Activated CD8-positive, alpha-beta memory T cell treated with anti-CD3 and anti-CD28 coated beads, Interleukin-2, amount 50 U/mL, for 4 hours (primary cell): ENCODE measurements at places on chromosomes 12 and 14.
A peak's percentile ranks its signal among the peaks of the same experiment; 100 is the strongest.

DNA sequence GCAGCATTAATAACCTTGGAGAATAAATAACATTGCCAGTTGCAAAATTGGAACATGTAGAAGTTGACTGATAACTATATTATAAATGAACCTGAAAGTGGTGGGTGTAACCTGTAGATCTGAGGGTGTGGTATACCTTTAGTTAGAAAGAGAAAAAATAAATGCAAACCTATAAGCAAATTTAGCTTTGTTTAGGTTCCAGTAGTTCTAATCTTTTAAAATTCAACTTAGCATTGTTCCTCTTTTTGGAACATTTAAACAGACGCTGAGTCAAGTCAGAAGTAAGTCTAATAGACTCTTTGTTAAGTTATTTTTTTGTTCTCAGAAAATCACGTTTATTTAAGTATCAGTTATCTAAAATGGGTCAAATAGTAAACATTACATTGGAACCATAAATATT is 120.0 kb downstream of the DNAI7 start:
- no peak for DNase-seq

DNA sequence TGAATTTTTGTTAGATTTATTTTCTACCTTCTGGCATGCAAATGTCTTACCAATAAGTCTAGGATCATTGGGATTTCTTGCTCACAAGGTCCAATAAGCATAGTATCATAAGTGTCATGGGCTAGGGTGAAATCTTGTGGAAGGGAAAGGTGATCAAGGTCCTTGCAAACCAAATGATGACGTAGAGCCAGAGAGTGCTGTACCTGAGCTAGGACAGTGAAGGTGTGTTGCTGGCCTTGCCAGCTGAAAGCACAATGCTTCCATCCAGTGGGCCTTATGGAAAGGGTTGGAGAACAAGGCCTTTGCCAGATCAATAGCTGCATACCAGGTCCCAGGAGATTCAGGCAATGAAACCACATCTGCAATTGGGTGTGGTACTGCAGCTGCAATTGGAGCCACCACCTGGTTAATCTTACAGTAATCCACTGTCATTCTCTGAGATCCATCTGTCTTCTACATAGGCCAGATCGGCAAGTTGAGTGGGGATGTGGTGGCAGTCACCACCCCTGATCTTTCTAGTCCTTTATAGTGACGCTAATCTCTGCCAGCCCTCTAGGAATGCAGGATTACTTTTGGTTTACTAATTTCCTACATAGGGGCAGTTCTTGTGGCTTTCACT is 208.9 kb upstream of the MYL2 start:
- no peak for DNase-seq

- DNase-seq, result no peak
Measured at GRCh38 chr14:66377574-66377973, 108.6 kb upstream of the CCDC196 start.

- DNase-seq, result no peak
Measured at GRCh38 chr14:35419429-35419841, 14.9 kb upstream of the NFKBIA start.

DNA sequence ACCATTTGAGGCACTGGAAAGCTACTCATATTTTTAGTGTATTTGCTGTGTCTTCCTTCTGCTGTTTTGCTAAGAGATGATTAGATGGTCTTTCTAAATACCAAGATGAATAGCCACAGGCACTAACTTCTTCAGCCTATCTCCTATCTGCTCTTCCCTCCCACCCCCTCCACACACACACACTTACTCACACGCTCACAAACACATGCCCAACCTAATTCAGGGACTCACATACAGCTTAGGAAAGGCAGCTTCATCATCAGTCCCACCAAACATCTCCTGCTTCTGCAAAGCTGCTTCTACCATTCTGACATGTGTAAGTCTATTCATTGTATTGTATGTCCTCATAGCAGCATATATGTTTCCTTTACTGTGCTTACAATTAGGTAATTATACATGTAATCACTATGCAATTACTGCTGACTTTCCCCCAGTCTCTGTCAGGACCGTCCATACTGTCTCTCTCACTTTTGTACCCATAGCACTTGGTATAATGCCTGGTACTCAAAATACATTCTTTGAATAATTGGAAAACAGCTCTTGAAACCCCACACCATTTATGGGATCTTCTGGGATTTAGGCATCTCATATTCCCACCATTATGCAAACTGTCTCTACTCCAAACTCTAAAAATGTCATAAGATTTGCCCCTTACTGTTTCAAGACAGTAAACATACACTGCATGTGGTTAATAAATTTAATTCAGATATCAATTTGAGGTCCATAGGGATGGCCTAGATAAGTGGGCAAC is 83.3 kb upstream of the HIF1A start:
- no peak for DNase-seq

DNA sequence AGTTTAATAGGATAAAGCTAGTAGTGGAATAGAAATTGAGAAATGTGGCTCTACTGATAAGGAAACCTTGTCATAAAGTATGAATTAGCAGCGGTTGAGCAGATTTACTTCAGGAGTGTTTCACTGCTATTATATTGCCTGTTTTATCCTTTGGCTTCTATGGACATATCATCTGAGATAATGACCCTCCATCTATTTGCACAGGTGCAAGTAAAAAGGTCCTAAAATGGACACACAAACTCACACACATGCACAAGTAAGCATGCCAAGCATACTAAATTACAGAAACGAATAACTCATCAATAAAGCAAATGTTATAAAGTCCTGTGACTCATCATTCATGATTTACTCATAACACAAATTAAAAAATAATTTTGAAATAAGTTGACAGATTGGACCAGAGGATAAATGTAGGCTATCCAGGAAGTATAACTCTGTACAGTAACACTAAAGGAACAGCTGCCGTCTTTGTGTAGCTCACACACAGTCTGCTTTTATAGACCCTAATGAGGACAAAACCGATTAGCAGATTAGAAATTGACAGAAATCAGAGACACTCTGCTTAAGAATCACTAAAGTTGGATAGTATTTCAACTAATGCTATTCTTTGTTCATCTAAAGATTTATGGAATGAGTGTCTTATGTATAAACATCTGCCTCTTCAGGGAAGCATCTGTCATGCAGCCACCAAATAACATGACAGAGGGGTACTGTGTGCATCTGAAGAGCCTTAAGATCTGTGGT is 73.9 kb downstream of the SYT1 start:
- no peak for DNase-seq

DNA sequence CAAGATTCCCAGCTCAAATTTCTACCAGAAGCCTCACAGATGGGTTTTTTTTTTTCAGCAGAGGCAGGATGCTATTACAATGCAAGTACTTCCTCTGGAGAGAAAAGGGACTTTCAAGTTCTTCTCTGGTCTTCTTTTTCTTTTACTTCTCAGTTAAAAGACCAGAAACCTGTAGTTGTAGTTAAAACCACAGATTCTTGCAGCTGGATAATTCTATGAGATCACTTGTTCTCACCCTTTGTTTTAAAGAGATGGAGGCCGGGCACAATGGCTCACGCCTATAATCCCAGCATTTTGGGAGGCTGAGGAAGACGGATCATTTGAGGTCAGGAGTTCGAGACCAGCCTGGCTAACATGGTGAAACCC is 47.6 kb upstream of the OVCH1 start:
- no peak for DNase-seq

DNA sequence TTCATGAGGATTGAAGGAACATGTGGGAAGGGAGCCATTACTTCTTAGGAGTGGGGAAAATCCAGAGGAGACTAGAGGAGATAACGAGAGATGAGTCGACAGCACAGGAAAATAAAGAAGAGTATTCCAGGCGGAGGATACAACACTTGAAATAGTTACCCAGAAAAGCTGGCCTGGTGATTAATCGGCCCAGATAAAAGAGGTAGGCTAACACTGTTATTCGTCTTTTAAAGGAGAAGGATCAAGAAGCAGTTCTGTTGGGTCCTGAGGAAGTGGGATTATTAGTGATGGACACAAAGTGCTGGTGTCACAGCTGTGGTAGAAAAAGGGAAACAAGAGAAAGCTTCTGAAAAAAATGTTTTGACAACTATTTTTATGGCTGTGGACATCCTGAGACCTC is 425.3 kb downstream of the ZFP36L1 start:
- no peak for DNase-seq

DNA sequence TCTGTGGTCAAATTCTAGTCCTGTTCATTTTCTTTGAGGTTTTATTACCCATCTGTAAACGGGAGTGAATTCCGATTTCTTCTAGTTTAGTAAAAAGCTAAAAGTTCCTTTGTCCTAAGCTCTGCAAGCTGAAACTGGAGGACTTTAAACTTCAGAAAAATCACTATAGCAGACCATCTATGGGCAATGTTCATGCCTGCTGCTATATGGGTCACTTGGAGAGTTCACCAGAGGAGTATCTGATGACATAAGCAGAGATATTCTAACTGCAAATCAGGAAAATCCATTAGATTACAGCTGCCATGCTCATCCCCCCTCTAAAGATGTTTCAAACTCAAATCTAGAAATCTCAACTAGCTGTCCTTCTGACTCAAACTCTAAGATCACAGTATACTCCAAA is 193.0 kb upstream of the RTL1 start:
- DNase-seq, result no peak

- no peak for DNase-seq
Measured at GRCh38 chr14:92397150-92397952, 74.4 kb downstream of the SLC24A4 start.

- DNase-seq, result no peak
Measured at GRCh38 chr12:107287436-107288413, 194.4 kb upstream of the CRY1 start.

GRCh38 chr12:101783838-101784237 is 44.6 kb upstream of the SYCP3 start:
- no peak for DNase-seq

DNA sequence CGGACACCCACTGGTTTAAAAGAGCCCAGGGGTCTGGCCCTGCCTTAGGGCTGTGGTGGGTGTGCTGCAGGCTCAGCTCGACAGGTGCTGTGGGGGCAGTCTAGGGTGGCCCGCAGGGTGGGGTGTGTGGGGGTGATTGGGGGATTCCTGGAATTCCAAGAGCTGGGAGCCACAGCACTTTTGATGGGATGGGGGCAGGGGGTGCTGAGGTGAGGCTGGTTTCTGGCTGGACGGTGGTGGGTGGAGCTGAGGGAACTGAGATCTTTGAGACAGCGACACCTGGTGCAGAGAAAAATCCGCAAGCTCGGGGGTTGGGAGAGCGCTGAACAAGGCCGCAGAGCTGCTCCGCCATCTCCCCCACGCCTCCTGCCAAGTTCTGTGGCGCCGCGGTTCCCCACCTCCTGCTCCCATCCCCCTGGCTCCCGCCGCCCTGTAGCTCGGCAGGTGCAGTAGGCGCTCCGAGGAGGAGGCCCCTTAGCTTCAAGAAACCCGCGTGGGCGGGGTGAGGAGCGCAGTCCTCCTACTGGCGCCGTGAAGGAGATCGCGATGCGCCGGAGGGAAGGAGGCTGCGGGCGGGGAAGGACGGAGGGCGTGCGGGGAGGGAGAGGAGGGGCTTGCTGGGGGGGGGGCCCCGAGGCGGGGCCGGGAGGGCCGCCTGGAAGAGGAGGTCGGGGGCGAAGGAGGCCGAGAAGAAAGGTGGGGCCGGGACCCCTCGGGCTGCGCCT is 1.3 kb upstream of the TEDC1 start:
- peak; percentile 84 for DNase-seq

DNA sequence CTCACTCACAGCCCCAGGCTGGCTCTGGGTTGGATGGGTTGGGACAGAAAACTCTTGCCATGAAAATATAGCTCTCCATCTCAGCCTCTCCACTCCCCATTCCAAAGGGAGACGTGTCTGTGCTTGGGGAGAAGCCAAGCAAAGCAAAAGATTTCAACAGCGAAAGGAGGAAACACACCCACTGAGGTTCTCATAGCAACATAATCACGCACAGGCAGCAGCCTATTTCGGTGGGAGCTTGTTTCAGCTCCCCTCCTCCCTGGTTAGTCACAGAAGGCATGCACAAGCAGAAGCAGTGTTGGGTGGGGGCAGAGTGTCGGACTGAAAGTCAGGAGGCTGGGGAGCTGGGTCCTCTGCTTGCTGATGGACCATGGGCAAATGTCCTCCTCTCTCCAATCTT is 1.9 kb upstream of the PRMT8 start:
- no peak for DNase-seq

GRCh38 chr14:79165471-79166090 is 995.4 kb downstream of the NRXN3 start:
- no peak for DNase-seq

DNA sequence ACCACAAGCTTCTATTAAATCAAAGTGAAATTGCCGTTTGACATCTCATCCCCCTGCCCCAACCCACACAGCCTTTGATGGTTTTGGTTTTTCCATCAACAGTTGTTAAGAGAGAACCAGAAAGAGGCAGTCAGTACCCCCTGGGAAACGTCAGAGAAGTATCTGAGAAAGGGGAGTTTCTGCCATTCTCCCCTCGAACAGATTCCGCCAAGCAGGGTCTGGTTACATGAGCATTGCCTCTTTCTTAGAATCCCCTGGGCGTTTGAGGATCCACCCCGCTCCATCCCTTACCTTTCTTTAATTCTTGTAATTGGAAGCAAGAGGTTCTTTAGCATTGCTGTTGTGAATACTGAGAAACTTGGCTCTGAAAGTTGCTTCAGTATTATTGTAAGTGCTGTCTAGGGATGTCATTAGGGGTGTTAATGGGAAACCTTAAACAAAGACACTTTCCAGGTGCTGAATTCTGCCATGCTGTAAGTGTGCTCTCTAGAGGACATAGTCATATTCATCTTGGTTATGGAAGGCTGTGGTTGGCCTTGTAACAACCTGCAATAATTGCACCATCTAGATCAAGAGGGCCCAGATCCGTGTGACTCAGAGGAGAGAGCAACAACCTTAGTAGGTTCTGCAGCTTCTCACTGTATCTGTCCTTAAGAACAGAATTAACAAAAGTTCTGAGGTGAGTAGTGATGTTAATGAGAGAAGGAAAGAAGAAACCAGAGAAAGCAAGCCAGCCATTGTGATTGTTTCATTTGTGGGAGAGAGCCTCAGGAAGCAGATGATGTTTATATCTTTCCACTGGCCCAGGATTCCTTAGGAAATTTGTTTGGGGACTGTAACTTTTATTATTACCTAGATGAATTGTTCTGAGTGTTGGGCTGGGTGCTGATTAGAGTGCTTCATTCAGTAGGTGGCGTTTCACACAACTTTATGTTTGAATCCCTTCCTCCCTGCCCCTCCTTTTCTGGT is 9.0 kb downstream of the TMBIM6 start:
- peak; percentile 43 for DNase-seq

- no peak for DNase-seq
Measured at GRCh38 chr14:59269466-59269865, 81.0 kb downstream of the DAAM1 start.
